Stimulated activated CD4-positive, alpha-beta T cell treated with anti-CD3 and anti-CD28 coated beads, TNF-alpha, amount 100 ng/mL, for 24 hours (primary cell): ENCODE measurements at places on chromosomes 1 and 21.

- DNase-seq: no peak
These were observed 191.3 kb downstream of the CACNA1E start for GRCh38 chr1:181674617-181675016.

DNA sequence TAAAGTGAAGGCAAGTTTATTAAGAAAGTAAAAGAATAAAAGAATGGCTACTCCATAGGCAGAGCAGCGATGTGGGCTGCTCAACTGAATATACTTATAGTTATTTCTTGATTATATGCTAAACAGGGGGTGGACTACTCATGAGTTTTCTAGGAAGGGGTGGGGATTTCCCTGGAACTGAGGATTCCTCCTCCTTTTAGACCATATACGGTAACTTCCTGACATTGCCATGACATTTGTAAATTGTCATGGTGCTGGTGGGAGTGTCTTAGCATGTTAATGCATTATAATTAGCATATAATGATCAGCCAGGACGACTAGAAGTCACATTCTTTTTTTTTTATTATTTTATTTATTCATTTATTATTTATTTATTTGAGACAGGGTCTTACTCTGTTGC, 46.4 kb upstream of the BARHL2 start:
- no peak for DNase-seq

- DNase-seq: no peak
These were observed 302.3 kb upstream of the RUNX1 start for GRCh38 chr21:35351434-35351833.

- no peak for DNase-seq
These were observed 111.7 kb upstream of the KCNJ6 start for GRCh38 chr21:38027901-38028498.

GRCh38 chr1:234585330-234586055, 24.5 kb downstream of the IRF2BP2 start:
- DNase-seq: no peak

GRCh38 chr21:41973861-41974751, 20.3 kb upstream of the C2CD2 start:
- no peak for DNase-seq

GRCh38 chr1:167871331-167871730, 42.6 kb downstream of the ADCY10 start:
- no peak for DNase-seq

DNA sequence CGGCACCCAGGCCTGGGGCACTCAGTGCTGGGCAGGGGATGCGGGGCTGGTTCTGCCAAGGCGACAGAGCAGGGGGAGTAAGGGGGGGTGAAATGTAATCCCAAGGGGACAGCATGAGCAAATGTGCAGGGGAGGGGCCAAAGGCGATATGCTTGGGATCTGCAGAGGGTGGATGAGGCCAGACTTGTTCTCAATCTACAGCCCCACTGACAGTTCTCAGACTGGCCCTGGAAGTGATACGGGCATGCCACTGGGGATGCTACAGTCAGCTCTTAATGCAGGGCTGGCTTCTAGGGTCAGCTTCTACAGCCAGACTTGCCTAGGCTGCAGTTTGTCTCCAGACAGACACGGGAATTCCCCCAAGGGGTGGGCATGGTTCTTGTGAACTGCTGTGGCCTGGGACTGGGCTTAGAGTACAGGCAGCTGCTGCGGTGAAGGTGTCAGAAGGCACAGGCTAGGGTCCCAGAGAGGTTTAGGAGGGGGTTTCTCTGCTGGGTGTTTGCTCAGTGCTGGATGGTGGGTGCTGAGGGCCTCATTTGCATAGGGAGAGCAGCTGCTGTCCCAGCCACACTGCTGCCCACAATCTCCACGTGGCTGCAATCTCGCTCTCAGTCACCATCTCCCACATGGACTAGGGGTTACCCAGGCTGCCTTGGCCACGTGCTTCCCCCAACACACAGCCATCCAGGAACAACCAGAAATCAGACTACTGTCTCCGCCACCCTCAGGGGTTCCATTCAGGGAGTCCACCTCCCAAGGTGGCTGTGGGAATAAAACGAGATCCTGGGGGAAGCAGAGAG, 190.1 kb downstream of the HIVEP3 start:
- no peak for DNase-seq

DNA sequence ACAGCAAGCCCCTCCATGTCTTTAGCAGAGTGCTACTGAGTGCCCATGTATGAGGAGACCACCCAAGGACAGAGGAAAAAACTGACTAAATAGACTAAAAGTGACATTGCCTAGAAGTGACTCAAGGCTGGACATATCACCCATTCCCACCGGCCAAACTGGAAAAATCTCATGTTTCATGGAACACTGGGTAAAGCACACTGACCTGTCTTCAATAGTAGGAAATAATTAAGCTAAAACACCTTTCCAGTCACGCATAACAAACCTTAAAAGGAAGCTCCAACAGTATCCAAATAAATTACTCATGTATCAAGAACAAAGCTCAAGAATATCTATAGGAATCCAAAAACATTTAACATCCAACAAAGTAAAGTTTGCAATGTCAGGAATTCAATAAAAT, 120.4 kb downstream of the SNX7 start:
- no peak for DNase-seq

GRCh38 chr1:21818656-21819055, 6.6 kb downstream of the LDLRAD2 start:
- DNase-seq: peak; percentile 20

DNA sequence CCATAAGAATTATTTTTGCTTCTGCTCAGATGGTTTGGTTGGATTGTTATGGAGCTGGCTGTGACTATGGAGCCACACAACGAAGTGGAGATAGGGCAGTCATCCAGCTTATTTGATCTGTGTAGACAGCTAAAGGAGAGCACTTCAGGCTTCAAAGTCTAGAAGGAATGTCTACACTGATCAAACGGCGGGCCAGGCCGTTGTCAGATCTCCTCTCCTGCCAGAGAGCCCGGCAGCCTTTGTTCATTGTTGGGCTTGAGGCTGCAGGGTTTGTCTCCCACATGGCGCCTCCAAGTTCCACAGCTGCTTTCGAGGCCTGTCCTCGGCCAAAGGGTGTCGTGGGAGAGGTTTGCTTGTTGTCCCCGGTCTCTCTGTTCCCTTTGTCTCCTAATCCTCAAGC, 2.8 kb upstream of the STMN1 start:
- no peak for DNase-seq

DNA sequence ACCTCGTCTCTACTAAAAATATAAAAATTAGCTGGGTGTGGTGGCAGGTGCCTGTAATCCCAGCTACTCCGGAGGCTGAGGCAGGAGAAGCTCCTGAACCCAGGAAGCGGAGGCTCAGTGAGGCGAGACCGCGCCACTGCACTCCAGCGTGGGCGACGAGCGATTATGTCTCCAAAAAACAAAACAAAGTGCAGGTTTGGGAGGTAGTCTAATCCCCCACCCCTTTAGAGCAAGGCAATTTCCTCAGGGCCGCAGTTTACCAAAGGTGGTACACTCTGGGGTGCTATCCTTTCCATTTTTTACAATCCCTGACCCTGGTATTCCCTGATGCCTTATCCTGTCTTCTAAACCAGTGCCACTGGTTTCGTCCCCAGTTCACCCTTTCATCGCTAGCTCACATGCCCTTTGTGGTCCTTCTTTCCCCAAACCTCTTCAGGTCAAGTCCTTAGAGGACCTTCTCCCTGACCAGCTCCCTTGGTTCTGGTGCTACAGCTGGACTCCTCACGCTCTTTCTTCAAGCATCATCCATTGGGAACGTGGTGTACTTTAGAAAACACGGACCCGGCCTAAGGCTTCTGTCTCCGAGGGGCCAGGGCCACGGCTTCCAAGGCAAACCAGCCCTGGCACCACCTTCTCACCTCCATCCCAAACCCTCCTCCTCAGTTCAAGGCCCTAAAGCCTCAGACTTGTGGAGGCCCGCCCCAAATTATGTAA, 873 bp downstream of the IFT25 start:
- DNase-seq: no peak

- no peak for DNase-seq
These were observed 259.1 kb upstream of the USP24 start for GRCh38 chr1:55474168-55474786.

DNA sequence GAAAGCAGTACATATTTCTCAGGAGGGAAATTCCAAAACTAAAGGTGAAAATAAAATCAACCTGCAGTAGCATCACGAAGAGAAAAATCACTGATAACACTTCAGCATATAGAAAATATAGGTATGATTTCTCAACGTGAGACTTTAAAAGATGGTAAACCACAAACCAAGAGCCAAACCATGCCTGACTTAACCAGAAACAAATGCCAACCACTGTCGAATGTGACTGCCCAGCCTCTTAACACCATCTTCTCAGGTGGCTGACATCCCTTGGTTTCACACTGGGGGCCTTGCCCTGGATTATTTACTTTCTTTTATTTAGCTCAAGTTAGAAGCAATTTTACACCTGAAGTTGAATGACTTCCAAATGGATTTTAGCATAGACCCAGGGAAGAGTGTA, 10.1 kb downstream of the HMGCS2 start:
- no peak for DNase-seq

DNA sequence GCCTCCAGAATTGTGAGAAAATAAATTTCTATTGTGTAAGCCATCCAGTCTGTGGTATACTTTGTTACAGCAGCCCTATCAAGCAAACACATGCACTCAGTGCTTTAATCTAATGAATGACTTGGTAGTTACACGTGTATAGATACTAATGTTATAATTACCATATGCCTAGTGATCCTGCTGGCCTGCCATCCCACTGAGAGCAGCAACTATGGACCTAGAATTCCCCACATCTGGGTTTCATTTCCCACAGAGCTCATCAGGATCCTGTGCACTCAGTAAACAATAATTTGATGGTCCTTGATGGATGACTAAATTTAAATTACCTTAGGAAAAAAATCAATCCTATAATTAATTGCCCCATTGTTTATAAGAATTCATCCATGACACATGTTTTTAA, 86.5 kb upstream of the RGS1 start:
- no peak for DNase-seq

DNA sequence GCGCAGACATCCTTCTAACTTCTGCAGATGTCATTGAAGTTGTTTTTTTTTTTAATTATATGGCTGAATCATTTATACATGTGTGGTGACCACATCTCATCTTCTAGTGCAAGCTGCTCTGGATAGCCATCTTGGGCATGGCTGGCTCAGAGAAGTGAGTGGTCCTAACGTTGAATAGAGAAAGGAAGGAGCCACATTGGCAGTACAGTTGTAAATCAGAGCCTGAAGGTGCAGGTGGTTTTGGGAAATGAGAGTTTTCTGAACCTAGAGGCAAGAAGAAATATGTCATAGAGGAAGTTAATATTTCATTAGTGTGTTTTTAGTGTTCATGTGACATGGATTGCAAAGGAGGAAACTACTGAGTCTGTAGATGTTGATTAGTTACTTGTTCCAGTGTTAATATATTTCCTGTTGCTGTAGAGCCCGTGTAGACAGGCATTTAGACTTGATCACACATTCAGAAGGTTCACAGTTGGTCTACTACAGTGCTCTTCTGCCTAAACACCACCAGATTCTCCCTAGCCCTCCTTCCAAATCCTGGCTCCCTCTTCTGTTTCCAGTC, 163.7 kb downstream of the ROR1 start:
- DNase-seq: no peak

DNA sequence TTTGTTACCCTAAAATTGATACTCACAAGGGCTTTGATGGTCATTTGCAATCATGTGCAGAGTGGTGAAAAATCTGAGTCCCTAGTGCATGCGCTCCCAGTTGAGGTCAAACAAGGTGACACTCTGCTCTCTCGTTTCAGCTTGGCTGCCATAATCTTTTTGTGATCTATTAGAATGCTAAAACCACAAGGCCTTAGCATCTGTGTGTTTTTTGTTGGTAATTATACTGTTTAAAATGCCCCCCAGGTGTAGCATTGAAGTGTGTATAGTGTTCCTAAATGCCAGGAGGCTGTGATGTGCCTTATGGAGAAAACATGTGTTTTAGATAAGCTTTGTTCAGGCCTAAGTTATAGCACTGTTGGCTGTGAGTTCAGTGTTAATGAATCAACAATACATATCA, 89.3 kb downstream of the PLD5 start:
- DNase-seq: no peak

DNA sequence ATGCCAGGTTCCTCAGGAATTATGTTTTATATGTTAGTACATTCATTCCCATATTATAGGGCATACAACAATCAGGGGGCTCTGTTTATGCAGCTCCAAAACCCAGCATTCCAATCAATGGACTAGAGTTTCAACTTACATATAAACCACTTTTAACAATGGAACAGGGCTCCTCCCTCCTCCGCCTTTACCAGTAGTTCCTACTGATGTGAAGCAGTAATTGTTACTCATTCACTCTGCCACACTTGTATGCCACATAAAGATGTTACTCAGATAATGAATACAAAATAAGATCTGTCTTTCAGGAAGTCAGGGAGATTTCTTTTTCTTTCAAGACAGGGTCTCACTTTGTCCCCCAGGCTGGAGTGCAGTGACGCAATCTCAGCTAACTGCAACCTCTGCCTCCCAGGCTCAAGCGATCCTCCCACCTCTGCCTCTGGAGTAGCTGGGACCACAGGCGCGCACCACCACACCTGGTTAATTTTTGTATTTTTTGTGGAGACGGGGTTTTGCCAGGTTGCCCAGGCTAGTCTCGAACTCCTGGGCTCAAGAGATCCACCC, 17.1 kb downstream of the ZNF281 start:
- DNase-seq: no peak

DNA sequence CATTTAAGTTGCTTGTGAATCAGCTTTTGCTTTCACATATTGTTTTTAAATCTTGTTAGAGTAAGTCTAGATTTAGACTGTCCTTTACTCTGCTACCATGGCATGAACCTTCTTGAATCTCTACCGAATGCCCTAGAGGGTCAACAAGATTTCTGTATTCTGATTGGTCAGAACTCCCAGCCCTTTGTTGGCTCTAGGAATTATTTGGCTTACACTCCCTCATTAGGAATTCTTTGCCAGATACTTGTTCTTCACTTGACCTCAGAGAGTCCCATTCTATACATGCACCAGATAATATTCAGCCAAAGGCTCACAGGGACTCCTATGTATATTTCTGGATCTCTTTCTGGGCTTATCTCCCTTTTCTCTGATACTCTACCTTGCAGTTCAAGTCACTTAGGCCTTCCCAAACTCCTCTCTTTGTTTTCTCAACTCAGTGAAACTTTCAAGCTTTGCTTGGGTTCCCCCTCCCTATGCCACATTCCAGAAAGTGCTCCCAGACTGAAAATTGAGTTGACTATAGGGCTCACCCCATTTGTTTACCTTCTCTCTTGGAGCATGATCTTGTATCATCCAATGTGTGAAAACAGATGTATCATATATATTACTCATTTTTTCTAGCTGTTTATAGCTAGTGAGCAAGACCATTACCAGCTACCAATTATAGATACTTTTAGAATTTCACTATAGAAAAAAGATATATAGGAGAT, 405.0 kb downstream of the PLPP3 start:
- no peak for DNase-seq
